ENCODE measurements at places on chromosomes 1 and 21.

DNA sequence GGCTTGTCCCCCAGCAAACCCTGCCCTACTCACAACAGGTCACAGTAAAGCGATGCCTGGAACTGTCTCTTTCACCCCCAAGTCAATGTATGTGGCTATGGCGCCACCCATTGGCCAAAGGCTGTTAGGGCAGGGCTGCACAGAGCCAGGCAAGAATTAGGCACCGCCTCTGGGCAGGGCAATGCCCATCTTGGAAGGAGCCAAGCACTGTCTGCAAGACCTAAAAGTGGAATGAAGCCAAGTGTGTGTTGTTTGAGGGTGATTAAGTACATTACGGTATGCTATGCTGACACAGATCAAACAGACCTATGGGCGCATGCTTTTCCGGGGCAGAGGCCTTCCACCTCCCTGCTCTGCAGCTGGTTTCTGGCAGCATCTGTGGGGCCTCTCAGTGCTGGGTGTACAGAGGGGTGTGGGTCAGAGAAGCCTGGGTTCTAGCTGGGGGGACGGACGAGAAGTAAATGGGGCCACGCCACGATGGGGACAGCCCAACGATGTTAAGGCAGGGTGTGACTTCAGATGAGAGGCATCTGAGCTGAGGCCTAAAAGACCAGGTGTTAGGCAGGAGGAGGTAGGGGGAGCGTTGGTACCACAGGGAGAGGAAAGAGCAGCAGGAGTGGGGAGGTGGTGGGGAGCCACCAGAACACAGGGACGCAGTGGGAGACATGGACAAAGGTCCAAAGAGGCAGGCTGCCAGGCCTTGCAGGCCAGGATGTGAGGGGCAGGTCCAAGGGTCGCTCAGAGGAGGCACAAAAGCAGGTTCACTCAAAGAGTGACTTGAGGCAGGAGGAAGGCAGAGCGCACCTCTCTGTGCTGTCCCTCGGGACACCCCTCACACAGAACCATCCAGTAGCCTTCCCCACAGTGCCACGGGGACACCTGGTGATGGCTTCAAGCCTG lies 49.8 kb downstream of the ACOT7 start:
- DNase-seq: no peak

DNA sequence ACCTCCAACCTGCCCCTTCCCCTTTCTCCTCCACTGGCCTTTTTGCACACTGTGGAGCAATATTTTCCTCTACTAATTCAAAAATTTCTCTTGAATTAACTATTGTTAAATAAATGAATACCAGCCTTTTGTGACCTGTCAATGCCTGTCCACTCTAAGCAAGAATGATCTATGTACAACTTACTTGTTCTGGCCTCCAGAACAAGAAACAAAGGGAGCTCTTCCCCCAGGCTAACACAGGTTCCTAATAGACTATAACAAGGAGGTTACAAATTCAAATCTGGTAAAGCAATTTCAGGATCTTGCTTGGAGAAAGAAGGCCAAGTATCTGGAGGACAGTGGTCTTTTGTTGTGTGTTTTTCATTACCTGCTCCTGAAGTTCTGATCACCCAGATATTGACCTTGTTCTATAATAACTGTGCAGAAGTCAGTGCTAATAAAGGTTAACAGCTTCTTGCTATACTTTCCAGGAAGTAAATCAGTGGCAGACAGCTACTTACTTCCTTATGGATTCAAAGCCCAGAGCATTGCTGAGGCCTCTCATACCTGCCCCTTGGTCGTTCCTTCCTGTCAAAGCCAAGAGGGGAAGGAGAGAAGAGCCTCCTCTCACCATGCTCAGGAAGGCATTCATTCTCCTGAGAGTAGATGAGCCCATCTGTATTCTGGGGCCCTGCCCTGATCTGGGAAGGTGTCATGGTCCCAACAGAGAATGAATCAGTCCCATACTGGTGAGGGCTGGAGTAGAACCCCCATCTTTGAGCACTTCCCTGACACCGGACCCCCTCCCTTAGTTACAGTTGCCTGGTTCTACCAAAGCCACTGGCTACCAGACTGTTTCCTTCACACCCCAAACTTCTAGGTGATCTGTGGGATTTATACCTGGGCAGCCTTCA lies 56.8 kb downstream of the DESI2 start:
- DNase-seq: no peak

DNA sequence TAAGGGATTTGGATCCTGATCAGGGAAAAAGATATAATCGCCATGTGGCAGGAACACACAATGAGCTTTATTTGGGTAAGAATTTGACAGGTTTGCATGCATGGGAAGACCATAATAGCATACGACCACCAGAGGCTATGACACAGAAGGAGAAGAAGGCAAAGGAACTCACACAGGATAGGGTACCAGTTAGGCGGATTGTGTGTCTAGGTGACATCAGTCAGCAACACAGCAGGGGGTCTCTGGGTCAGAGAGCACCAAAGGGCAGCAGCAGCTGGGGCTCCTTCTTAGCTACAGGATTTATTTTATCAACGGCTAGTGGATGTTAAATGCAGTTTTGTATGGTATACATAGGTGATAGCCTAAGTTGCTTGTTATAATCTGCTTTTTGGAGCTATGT lies 551.3 kb downstream of the KCNT2 start:
- no peak for DNase-seq

- DNase-seq: no peak
These were observed 12.7 kb downstream of the AKIRIN1 start for GRCh38 chr1:39003794-39004193.

DNA sequence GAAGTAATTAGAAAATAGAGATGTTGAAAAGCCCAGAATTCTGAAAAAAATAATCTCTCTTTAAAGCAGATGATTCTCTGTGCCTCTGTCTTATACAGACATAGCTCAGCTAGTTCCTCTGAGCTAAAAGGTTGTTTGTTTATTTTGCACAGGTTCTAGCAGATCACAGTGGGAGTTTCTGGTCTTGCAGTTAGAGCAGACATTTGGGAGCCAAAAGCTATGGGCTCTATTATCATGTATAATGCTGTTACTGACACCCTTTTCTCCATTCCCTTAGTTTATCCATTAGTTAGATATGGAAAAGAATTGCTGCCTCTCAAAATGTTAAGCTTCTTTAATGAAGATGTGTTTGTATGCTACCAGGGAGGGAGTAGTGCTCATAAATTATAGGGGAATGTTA lies 20.5 kb upstream of the CD55 start:
- DNase-seq: no peak

DNA sequence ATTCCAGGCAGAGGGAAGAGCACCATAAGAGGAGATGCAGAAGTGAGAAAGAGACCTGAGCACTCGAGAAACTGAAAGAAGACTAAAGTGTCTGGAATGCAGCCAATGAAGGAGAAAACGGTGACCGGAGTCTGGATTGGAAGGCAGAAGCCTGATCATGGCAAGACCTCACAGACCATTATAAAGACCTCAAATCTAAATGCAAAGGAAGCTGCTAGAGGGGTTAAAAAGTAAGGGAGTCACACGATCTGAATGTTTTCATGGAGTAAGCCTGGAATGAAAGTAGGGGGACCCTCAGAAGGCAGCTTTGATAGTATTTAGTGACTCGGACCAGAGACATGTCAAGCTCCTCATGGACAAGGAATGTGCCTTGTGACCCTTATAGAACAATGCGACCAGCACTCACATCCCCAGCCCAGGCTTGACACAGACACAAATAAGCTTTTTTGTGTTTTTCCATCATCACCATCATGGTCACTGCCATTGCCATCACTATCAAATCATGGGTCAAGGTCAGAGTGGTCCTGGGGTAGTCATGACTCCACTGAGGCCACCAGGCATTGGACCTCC lies 183.6 kb downstream of the SEC16B start:
- DNase-seq: no peak

- no peak for DNase-seq
These were observed 65.4 kb downstream of the RPE65 start for GRCh38 chr1:68384321-68384813.

DNA sequence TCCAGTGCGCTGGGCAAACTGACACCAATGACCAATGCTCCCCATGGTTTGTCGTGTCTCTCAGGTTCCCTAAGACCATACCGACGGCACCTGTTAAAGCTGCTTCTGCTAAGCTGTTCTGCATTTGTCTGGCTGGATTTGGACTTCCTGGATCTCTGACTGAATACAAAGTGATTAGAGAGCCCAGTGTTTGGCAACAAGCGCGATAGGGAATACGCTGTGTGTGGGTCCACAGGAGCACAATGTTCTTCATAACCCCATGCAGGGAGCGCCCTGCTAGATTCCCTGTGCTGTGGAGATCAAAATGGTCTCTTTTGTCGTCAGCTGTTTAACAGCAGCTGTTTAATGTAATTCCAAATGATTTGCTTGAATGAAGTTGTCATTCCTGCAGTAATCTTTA lies 26.0 kb upstream of the ESRRG start:
- no peak for DNase-seq

- DNase-seq: no peak
These were observed 18.2 kb upstream of the PDC start for GRCh38 chr1:186479162-186479561.

- DNase-seq: no peak
These were observed 627 bp downstream of the PLEKHA6 start for GRCh38 chr1:204359131-204359473.

DNA sequence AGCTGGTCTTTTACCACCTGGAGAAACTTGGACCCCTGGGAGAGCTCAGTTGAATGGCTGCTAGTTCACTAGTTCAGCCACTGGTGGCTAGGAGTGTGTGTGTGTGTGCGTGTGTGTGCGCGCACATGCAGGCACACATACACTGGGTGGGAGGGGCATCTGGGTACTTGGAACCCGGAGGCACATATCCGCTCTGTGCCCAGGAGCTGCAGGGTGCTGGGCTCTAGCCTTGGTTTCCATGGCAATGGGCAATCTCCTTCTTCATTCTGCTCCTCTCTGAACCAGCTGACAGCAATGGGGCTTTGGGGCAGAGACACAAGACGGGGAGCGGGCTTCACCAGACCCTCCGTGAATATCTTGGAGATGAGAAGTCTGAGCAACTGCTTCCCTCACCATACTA lies 87.1 kb upstream of the DISP3 start:
- no peak for DNase-seq

- DNase-seq: no peak
These were observed 791 bp upstream of the PIK3R3 start for GRCh38 chr1:46133181-46133658.

DNA sequence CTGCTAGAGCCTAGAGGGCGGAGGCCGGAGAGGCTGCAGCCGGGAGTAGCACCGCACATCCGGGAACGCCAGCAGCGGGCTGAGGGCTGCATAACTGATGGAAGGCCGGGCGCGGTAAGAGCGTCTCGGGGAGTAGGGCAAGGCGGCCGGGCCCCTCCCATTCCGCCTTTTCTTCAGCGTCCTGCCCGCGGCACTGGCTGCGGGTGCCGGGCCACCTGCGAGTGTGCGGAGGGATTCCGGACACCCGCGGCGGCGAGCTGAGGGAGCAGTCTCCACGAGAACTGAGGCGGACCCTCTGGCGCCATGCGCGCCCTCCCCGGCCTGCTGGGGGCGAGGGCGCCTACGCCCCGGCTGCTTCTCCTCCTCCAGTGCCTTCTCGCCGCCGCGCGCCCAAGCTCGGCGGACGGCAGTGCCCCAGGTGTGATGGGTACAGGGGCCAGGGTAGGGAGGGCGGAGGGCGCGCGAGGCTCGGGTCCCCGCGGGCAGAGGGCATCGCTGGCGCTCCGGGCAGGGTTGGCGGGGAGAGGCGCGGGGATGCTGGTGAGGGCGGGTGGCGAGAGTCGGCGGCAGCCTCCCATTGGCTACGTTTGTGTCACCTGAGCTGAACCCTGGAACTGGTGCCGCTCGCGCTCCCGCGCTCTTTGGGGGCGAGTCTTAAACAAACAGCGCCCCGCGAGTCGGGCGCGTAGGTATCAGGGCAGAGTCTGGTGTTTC lies 334.4 kb downstream of the SRGAP2C start:
- DNase-seq: no peak

- DNase-seq: no peak
These were observed 55.6 kb downstream of the NKAIN1 start for GRCh38 chr1:31183927-31184554.

DNA sequence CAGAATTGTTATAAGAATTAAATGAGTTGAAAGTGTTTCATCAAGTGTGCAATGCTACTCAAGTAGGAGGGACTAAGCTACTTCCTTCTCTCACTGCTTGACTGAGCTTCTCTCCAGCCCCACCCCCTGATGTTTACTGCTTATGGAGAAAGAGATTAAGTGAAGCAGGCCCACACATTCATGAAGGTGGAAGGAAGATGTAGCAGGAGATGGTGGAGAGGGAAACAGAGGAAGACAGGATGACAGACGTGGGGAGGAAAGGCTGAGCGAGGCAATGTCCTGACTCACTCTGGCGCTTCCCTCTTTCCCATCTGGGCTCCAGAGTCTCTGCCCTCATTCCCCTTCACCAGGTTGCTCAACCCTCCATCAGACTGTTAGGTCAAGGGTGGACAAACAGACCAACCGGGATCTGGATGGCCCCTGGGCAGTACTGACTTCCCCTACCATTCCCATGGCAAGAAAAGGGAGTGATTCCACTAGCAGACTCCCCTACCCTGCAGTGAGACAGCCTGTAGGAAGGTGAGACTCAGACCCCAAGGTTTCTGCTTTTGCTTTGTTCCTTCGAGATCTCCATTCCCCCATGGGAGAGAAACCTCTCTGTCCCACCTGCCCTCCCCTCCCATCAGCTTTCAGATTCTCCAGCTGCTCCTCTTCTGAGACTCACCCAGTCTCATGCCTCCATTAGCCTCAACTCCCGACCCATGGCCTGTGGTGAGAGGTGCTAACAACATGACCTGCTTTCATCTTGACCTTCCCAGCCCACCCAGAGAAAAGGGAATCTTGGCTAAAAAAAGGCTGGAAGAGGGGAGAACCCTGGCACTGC lies 3.1 kb upstream of the ARHGEF2 start:
- no peak for DNase-seq

DNA sequence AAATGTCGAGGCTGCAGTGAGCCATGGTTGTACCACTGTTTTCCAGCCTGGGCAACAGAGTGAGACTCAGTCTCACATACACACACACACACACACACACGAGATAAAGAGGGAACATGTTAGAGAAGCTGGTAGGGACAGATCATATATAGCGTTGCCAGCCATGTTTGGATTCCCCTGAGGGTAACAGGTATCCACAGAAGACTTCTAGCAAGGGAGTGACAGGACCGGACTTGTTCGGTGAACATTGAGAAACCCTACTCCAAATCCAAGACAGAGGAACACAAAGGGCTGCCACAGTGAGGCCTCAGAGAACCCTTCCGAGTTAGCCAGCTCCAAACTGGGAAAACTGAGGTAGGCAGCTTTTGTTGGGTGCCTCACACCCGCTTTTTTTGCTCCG lies 3.7 kb upstream of the SARS1 start:
- no peak for DNase-seq

- DNase-seq: no peak
These were observed 23.3 kb downstream of the NGF start for GRCh38 chr1:115314765-115315164.

- no peak for DNase-seq
These were observed 86.8 kb downstream of the ADGRL2 start for GRCh38 chr1:81887421-81888144.

GRCh38 chr1:88680911-88681622 lies 3.0 kb upstream of the PKN2 start:
- no peak for DNase-seq

- no peak for DNase-seq
These were observed 20.6 kb upstream of the USP24 start for GRCh38 chr1:55235722-55236121.
